Uterus (tissue), 4 donors: ENCODE measurements at places on chromosomes 6 and 20. TPM values are rescaled to one million over a fixed set of nuclear protein-coding genes. Genes with fewer than 3 reads are reported as not detected.

The GSTA2 gene
- total RNA-seq, result not detected

The HAO1 gene
- total RNA-seq, result not detected

The SYTL3 gene
- total RNA-seq, result 2.9 TPM

The FAM184A gene
- total RNA-seq, result 1.8 TPM

The GFOD1 gene
- 11.0 TPM for total RNA-seq

The PTK7 gene
- 247 TPM for total RNA-seq

The RPS10 gene
- 5,814 TPM for total RNA-seq

The PROKR2 gene
- total RNA-seq, result not detected

The PNPLA1 gene
- not detected for total RNA-seq

The IPCEF1 gene
- 3.1 TPM for total RNA-seq

The MYLK4 gene
- total RNA-seq, result 1.2 TPM

The WFDC10B gene
- not detected for total RNA-seq

The ARMH2 gene
- total RNA-seq, result not detected

The COL19A1 gene
- under 0.01 TPM for total RNA-seq

The PRKN gene
- 21.3 TPM for total RNA-seq

The CCN6 gene
- total RNA-seq, result not detected

The FERMT1 gene
- under 0.01 TPM for total RNA-seq

The RALGAPA2 gene
- 40.3 TPM for total RNA-seq

The GGTLC1 gene
- total RNA-seq, result not detected

The CRISP2 gene
- total RNA-seq, result not detected

The NUDT3 gene
- 22.4 TPM for total RNA-seq

The PSMB1 gene
- 169 TPM for total RNA-seq

The IL20RA gene
- total RNA-seq, result 5.2 TPM

The HTR1B gene
- 1.1 TPM for total RNA-seq

The FRMD1 gene
- total RNA-seq, result 1.0 TPM

The LKAAEAR1 gene
- not detected for total RNA-seq

The DDX43 gene
- not detected for total RNA-seq

The GDAP1L1 gene
- not detected for total RNA-seq

The TRAPPC3L gene
- not detected for total RNA-seq

The BCAS4 gene
- 3.5 TPM for total RNA-seq

The PI16 gene
- total RNA-seq, result 1.2 TPM

The SIGLEC1 gene
- total RNA-seq, result 4.2 TPM

The FIG4 gene
- 16.8 TPM for total RNA-seq

The RFX6 gene
- total RNA-seq, result not detected

The RAMACL gene
- total RNA-seq, result not detected

The UNC5CL gene
- 0.26 TPM for total RNA-seq

The IMPG1 gene
- not detected for total RNA-seq
